ENCODE measurements at places on chromosomes 2 and 18. TPM values are rescaled to one million over a fixed set of nuclear protein-coding genes. Genes with fewer than 3 reads are reported as not detected.

DNA sequence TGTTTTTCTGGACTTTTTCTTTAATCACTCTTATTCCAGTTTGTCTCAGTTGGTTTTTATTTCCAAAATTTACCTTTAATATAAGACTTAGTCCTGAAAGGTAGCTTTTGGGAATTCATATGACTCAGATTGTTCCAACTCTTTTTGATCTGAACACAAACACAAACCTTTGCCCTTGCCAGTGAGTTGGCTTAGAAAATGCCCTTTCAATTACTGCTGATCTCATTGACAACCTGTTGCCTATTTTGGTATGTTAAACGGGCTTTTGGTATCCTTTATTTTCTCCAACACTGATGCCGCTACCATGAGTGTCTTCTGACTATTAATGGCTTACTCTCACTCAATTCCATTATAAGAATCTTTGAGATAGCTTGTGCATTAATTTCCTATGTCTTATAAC lies 143.4 kb downstream of the GULP1 start:
- no peak for DNase-seq

DNA sequence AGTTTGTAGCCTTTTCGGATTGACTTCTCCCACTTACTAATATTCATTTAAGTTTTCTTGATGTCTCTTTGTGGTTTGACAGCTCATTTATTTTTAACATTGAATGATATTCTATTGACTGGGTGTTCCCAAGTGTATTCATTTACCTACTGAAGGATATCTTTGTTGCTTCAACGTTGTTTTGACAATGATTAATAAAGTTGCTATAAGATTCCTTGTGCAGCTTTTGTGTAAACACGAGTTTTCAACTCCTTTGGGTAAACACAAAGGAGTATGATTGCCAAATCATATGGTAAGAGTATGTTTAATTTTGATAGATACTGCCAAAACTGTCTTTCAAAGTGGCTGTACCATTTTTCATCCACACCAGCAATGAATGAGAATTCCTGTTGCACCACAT lies 1200.9 kb downstream of the DSC3 start:
- DNase-seq: no peak

DNA sequence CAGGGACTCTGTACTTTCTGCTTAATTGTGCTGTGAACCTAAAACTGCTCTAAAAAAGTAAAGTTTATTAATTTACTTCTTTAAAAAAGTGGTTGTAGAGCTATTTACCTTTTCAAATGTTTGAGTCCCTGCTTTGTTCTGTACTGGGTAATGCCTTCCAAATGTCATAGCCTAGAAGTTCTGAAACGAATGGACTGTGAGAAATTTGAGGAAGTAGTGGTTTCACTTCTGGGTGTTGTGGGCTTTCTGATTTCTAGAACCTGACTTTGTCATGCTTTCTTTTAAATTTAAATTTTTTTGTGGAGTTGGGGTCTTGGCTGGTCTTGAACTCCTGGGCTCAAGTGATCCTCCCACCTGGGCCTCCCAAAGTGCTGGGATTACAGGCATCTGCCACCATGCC lies 44.6 kb downstream of the SMAD4 start:
- DNase-seq: no peak

DNA sequence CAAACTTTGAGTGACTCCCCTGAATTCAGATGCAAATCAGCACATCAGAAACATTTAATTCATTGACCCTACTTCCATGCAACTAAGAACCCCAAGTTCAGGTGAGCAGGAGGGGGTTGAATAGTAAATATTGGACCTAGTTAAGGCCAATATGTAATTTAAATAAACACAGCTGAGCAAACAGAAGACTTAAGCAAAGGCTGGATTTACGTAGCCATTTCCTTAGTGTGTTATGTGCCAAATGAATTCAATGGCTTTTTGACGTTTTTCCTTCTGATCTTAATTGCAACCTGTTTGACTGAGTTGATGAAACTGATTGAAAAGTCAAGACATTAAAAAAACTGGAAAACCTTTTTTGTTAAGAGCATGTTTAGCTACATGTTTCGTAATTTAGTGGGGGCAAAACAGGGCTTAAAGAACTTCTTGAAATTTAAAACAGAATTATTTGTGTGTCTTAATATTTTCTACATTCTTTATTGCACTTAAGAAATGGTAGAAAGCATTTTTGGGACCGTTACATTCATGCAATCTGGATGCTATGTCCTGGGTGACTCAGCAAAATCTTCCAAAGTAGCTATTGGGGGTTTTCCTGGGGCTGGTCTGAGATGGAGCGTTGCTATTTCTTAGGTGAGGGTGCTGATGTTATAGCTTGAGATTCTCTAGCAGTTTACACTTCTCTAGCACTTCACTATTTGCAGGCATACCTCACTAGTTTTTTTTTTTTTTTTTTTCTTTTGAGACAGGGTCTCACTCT lies 25.5 kb upstream of the KCNE4 start:
- no peak for DNase-seq

DNA sequence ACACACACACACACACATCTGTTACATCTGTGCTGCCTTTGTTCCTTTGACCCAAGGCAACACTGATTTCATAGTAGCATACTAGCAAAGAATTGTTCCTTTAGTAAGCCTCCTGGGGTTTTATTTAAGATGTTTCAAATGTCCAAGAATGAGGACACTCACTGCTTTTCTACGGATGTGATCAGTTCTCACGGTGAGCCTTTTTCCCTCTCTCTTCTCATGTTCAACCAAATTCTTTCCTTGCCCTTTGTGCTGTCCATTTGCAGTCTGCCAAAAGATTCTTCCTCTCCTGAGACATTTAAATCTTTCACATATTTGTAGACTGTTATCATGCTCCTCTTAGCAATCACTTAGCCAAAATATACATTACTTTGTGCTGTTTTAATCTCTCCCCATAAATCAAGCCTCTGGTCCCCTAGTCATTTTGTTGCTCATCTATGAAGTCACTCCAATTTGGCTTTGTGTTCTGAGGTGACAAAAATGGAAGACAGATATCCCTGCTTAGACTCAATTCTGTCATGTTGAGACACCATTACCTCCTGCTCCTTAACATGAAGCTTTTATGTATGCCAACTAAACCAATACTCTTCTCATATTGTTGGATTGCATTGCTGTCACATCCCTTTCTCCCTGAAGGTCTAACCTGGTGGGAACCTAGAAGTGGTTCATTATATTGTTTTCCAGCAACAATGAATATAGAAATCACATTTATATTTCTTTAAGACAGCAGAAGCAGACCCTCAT lies 1605.3 kb upstream of the ACVR2A start:
- no peak for DNase-seq

DNA sequence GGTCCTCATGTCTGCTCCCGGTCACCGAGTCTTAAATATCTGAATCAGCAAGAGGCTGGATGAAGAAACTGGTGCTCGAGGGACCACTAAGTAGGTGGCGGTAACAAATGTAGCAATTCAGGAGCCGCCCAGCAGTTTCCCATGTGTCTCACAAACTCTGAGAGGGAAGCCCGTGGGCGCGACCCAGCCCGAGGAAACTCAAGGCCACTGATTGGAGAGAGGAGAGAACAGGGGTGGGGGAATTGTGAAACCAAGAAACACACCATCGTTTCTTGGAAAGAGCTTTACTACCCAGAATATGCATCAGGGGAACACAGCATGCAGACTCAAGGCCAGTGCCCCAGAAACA lies 10.8 kb downstream of the MLPH start:
- DNase-seq: no peak

GRCh38 chr2:9206991-9207640 lies 504 bp downstream of the ASAP2 start:
- DNase-seq: peak; percentile 42

GRCh38 chr2:37230581-37230980 lies 815 bp downstream of the CEBPZ start:
- DNase-seq: no peak

DNA sequence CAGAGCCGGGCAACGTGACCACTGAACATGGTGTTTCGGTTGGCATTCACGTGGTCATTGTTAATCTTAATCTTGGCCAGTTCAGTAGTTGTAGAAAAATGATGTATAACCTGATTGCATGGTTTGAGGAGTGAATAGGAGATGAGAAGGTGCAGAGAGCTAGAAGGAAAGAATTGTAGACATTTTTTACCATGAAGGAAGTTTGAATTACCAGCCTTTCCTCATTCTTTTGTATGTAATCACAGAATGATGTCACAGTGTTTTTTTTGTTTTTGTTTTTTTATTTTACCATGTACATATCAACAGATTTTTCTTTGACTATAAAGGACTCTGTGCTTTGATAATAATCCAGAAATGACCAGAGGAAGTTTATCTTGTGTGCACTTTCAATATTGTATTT lies 126.3 kb downstream of the LTBP1 start:
- no peak for DNase-seq

GRCh38 chr2:28425464-28425835 lies 32.8 kb downstream of the FOSL2 start:
- DNase-seq: no peak

DNA sequence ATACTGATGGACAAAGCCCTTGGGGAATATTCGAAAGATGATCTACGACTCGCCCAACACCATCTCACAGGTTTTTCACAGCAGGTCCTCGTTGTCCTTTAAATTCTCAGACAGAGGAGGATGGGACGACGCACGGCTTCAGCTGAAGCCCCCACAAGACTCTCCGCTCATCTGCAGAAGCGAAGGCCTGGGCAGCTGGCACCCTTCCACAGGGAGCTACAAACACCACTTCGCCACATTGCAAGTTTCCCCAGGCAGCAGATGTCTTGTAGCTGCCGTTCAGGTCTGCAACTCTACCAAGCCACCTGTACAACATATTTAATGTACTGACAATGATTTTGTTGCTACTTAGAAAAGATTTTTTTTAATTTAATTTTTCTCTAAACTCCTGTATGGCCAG lies 642.9 kb downstream of the ZEB2 start:
- DNase-seq: peak; percentile 15

- no peak for DNase-seq
These were observed 90.6 kb downstream of the PLEKHM3 start for GRCh38 chr2:207934720-207935119.

GRCh38 chr2:39356922-39357639 lies 80.0 kb downstream of the MAP4K3 start:
- no peak for DNase-seq

GRCh38 chr2:134124047-134124753 lies 129.7 kb upstream of the MGAT5 start:
- DNase-seq: no peak

DNA sequence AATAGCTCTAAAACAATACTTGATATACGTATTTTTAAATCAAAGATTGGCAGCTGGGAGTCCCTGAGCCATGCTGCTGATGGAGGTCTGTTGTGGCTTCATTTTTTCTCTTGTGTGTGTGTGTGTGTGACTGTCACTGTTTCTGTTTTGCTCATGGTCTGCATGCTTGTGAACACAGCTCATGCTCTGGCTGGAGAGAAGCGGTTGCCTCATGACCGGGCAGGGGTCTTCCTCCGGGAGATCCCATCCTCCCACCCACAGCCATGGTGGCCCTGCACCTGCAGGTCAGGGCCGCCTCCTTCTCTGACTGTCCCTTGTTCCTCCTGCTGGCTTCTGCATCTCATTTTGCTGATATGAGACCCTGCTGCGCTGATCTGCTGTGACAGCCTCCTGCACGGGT lies 47.3 kb upstream of the GALR1 start:
- no peak for DNase-seq

DNA sequence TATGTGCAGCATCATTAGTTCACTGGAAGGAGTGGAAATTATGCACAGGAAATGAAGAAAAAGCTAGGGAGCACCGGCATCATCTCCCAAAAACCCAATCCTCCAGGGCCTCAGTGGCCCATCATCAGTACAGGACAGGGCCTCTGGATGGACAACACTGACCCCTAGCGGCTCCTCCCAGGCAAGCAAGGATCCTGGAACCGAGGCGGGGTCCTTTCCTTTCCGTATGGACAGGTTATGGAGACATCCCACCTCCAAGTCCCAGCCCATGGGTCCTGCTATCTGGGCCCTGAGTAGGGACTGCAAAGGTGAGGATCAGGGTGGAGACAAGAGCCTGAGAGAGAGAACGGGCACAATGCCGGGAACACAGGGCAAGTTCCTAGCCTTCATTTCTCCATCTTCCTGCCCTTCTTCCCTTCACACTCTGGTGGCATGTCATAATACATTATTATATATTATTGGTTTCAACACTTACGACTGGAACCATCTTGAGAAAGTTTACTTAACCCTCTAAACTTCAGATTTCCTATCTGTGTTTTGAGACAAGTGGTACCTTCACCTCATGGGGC lies 68.2 kb downstream of the ZNF516 start:
- peak; percentile 73 for DNase-seq

DNA sequence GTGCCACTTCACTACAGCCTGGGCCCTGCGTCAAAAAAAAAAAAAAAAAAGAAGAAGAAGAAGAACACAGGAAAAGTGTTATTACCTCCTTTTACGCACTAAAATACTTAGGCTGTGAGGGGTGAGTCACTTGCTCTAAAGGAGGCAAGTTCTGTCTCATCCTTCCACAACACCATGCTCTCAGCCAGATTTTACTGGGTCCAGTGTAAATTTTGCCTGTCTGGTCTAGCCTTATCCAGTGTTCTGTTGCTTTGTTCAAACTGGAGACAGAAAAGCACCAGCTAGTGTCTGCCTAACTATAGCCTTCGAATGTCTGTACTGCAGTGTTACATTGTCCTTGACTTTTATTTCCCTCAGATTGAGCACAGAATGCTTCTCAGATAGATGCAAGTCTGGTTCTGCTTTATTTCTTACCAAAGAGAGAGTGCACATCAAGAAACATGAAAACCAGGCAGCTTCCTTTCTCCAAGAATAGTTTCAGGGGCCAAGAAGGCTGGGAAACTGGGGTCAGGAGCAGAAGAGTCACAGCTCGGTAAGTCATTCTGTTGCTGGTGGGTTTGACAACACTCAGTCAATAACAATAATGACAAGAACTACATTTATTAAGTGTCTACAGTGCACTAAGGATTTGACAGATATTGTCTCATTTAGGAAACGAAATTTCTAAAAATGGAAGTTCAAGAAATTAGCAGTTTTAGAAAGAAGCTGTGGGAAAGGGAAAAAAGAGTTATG lies 3.1 kb upstream of the MSGN1 start:
- no peak for DNase-seq

DNA sequence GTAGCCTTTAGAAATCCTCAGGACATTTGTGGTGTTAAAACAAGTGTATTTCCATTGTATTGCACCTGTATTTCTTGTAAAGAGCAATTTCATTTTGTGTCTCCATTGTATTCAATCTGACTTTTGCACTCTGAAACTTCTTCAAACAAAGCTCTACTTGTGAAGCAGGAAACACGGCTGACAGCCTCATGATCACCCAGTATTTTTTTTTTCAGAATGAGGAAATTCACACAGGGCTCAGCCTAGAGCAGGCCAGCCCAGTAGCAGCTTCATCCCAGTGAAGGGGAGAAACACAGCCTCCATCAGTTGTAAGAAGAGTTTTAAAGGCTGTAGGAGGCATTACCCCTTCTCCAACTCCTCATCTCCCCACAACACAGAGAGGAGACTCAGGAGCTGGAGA lies 175.9 kb upstream of the KLHL29 start:
- no peak for DNase-seq

The RESP18 gene
- total RNA-seq: not detected

The MC4R gene
- total RNA-seq: not detected

The MERTK gene
- 36.6 TPM for total RNA-seq

The UGT1A6 gene
- total RNA-seq: not detected

The ALPP gene
- total RNA-seq: 0.62 TPM

The CD226 gene
- total RNA-seq: not detected

The VSNL1 gene
- total RNA-seq: 0.29 TPM

The MEIS1 gene
- total RNA-seq: 339 TPM

The CD28 gene
- total RNA-seq: 1.5 TPM

The FOXI3 gene
- not detected for total RNA-seq

The ABI2 gene
- total RNA-seq: 95.3 TPM

The HJURP gene
- total RNA-seq: not detected

The PDE11A gene
- not detected for total RNA-seq

The PAIP2B gene
- 6.2 TPM for total RNA-seq
